Body of pancreas (tissue), 4 donors: ENCODE measurements at places on chromosomes 3 and 15. TPM values are rescaled to one million over a fixed set of nuclear protein-coding genes. Genes with fewer than 3 reads are reported as not detected.
A peak's percentile ranks its signal among the peaks of the same experiment; 100 is the strongest.

DNA sequence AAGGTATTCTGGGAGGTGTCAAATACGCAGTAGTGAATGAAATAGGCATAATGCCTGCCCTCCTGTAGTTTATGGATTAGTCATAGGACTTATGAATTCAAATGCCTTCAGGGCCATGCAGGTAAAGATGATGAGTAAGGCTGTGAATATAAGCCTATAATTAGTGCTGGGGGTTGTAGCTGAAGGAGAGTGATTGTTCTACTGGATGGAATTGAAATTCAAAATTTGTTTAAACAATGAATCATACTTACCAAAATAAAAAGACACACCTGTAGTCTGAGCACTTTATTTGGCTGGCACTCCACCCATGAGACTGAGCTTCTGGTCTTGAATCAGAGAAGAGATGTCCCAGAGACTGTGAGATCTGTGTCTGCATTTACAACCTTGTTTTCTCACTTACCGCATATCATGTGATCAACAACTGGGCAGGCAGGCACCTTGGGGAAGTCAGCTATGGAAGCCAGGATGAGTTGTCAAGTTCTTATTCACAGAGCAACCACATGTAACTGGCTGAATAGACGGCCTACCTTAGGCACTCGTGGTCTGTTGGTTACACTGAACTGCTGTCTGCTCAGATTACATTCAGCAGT, 291.8 kb downstream of the NAALADL2 start:
- DNase-seq, result no peak

GRCh38 chr15:88606070-88606794, 14.9 kb upstream of the AEN start:
- no peak for DNase-seq

DNA sequence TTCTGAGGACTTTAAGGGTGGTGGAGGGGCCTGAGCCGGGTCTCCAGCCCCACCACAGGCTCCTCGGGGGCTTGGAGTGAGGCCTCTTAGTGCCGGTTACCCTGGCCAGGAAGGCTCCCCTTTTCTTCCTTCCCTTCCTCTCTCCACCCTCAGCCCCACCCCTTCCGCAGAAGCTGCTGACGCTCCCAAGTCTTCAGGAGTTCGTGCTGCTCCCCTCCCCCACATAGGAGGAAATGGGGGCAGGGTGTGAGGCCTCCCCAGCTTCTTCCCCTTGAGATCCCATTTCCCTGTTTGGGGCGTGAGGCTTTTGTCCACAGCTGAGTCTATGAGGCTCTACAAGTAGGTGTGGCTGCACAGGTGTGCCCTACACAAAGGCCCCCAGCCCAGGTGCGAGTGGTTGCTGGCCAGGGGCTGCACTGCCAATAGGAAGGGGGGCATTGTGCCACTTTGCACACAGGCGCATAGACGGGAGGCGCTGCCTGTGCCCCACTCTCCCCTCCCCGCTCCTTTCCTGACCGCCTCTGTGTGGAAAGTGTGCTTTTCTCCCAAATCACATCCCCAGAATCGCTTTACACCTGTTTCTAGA, 915 bp upstream of the CALML4 start:
- no peak for DNase-seq

The RTP4 gene
- 3.6 TPM for total RNA-seq

DNA sequence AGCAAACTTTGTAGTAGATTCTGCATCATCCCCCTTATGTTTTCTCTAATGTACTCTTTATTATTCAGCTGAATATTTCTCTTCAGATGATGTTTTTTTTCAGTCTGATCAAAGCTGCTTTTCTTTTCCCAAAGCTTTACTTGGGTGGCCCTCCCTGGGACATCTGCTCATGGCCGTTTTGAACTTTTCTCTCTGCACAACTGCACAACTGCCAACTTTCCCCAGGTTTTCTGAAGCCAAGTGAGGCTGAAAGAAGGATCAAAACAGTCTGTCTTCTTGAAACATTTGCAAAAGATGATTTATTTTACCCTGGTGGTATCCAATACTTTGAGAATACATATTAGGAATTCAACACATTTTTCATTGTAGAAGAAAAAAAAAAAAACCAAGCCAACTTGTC, 43.0 kb downstream of the GASK1A start:
- no peak for DNase-seq

GRCh38 chr15:51382787-51383186, 41.3 kb downstream of the GLDN start:
- DNase-seq, result peak; percentile 36

DNA sequence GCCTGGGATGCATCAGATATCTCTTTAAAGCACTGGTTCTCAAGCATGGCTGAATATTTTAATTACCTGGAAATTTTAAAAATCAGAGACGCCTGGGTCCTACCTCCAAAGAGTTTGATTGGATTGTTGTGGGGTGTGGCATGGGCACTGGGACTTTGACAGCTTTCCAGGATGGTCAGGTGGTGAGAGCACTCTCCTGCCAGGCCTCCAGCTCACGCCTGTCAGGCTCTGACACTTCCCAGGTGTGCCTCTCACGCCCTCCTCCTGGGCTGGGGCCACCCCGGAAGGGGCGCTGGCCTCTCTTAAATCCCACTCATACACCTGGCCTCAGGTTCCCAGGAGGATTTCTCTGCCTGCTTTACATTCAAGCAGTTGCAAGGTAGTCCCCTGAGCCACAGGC, 48.5 kb downstream of the AMOTL2 start:
- DNase-seq, result no peak

The STRA6 gene
- total RNA-seq, result not detected

The PTX3 gene
- 13.5 TPM for total RNA-seq

DNA sequence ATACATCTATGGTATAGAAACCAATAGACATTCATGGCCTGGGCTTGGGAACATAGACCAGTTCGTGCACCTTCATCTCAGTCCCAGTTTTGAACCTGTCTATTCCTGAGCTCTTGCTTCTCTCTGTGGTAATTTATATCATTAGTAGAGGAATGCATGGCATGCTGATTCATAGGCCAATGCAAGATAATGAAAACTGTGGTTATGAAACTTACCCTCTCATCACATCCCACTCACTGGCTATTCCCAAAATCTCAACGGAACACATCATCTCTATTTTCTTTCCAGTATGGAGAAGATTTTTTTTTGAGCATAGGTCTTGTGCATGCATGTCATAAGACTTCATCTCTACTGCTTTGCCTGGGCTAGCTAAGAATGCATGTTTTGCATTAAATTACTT, 18.7 kb upstream of the P2RY12 start:
- no peak for DNase-seq

GRCh38 chr3:111882799-111883198, 23.7 kb downstream of the PHLDB2 start:
- DNase-seq, result no peak

DNA sequence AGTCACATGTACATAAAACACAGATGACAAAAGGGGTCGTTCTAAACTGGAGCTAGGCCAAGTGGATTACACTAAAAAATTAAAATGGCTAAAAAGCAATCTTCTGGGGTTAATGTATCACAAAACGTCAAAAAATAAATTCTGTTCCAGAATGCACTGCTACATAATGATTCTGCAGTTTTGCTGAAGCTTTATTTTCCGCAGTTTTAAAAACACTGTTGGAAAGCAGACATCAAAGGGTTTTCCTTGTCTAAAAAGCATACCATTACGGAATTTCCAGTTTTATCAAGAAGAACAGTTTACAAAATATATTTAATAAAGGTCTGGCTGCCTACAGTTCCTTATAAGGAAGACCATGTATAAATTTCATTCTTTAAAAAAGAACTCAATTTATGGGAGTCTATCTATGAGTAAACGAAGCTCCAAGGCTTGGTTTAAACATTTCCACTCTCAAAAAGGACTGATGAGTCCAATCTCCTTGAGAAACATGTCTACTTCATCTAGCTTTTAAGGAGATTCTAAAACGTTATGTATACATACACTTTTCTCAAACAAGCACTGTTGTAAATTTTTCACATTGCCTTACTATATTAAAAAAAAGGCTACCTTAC, 1.3 kb downstream of the DMXL2 start:
- no peak for DNase-seq

The U2SURP gene
- total RNA-seq, result 68.2 TPM

DNA sequence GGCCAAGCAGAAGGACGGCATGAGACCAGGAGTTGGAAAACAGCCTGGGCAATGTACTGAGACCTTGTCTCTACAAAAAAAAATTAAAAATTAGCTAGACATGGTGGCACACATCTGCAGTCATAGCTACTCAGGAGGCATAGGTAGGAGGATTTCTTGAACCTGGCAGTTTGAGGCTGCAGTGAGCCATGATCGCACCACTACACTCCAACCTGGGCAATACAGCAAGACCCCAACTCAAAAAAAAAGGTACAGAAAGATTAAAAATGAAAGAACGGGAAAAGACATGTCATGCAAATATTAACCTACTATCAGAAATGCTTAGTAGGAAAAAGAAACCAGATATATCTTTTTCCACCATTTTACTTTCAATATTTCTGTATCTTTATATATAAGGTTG, 99.6 kb upstream of the ATP11B start:
- no peak for DNase-seq

- DNase-seq, result no peak
Measured at GRCh38 chr3:147414390-147415138, 5.4 kb downstream of the ZIC1 start.

- DNase-seq, result no peak
Measured at GRCh38 chr3:175346573-175347356, 487.6 kb downstream of the NAALADL2 start.

- DNase-seq, result no peak
Measured at GRCh38 chr3:3016226-3016625, 93.9 kb downstream of the IL5RA start.

GRCh38 chr3:43914269-43914668, 223.5 kb downstream of the ABHD5 start:
- DNase-seq, result no peak

The RHCG gene
- total RNA-seq, result not detected

The ZCWPW2 gene
- not detected for total RNA-seq

GRCh38 chr3:64489361-64490044, 198.3 kb downstream of the ADAMTS9 start:
- peak; percentile 68 for DNase-seq

- no peak for DNase-seq
Measured at GRCh38 chr15:95078003-95078402, 846.6 kb downstream of the MCTP2 start.

The MRAS gene
- total RNA-seq, result 9.9 TPM

The GRIP2 gene
- 0.26 TPM for total RNA-seq

GRCh38 chr3:100875239-100875638, 118.0 kb downstream of the ABI3BP start:
- DNase-seq, result peak; percentile 90

- DNase-seq, result no peak
Measured at GRCh38 chr3:150271591-150271960, 136.5 kb upstream of the TSC22D2 start.

DNA sequence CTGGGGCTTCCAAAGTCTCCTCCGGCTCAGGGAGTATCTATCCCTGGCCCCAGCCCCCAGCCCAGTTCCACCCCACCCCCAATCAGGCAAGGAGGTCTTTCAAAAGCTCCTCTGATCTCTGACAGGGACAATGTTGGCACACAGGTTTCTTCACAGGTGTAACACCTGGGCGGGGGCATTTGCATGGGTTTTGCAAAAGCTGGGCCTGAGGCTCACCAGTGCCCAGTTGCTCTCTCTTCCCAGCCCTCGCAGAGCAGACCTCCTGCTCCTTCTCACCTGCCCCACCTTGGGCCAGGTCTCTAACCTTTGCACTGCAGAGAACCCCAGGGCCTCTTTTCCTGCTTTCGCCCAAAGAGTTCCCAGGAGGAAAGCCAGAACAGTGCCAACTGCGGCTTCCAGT, 8.6 kb upstream of the CSK start:
- no peak for DNase-seq

DNA sequence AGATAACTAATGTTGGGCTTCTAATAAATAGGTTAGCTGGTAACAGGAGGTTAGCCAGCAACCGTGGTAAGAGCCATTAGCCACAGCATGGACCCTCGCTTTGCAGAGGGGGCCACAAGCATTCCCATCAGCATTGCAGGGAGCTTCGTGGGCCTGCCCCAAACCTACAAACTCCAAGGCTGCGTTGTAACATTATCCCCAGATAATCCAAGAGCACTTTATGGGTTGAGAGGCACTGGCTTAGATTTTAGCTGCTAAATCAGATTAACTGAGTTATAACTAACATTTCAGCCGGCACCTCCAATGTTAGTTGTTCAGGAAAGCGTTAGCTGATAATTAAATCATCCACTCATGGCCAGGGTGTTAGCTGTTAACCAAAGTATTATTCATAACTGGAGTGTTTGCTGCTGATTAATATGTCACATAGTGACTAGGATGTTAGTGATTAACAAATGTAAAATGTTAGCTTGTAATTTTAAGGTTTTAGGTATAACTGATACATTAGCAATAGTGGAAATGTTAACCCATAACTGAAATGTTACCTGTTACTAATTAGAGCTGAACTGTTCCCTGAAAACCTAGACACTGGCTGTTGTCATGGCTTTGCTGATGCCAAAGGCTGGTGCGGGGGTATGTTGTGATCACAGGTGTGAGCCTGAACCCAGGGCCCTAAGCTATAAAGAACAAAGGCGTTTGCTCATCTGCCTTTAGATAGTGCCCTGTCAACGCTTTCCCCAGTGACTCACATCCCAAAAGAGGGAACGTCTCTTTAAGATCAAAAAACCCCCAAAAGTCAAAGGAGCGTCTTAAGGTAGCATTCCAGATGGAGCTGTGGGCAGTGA, 56.2 kb downstream of the SLC6A6 start:
- DNase-seq, result no peak

The TMEM212 gene
- total RNA-seq, result not detected

- DNase-seq, result no peak
Measured at GRCh38 chr15:100301910-100302431, 39.8 kb downstream of the ADAMTS17 start.

GRCh38 chr3:71318458-71318827, 265.1 kb downstream of the FOXP1 start:
- DNase-seq, result no peak

GRCh38 chr15:24823473-24823872, 131.3 kb upstream of the SNRPN start:
- DNase-seq, result no peak

- DNase-seq, result no peak
Measured at GRCh38 chr3:115228266-115228665, 81.2 kb upstream of the ZBTB20 start.

The MYLK gene
- 36.6 TPM for total RNA-seq

DNA sequence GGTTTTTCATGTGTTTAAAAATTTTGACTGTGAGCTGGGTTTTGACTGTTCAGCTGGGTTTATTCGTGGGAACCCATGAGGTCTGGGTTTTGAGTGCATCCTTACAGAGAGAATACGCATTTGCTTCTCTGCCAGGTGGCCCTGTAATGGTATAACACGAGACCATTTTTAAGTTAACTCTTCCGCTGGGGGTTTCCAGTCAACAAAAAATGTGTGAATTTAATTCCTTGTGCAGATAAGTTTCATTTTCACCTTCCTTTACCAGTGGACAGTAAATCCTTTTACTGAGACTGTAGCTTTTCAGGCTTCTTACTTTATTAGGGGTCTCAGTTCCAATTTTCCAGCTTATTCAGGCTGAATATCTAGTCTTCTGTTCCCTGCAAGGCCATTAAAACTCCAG, 149.6 kb downstream of the OPA1 start:
- DNase-seq, result no peak

- DNase-seq, result no peak
Measured at GRCh38 chr3:194532591-194532990, 45.8 kb upstream of the ATP13A3 start.

The SEMA3F gene
- total RNA-seq, result 25.4 TPM

GRCh38 chr15:41746802-41747201, 27.5 kb upstream of the MAPKBP1 start:
- no peak for DNase-seq
